ENCODE measurements at places on chromosomes 16 and 17. TPM values are rescaled to one million over a fixed set of nuclear protein-coding genes. Genes with fewer than 3 reads are reported as not detected.
A peak's percentile ranks its signal among the peaks of the same experiment; 100 is the strongest.

DNA sequence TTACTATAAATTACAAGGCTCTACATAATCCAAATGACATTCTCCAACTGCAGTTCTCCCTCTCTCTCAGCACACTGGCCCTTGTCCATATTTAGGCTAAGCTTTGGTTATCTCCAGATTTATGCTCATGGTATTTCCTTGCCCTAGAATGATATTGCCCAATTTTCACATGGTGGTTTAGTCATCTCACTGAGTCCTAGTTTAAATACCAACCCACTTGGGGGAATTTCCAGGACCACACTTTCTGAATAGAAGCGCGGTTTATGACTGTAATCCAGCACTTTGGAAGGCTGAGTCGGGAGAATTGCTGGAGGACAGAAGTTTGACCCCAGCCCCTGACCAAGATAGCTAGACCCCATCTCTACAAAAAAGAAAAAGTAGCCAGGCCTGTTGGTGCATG lies 280.1 kb upstream of the MON1B start:
- DNase-seq = no peak

DNA sequence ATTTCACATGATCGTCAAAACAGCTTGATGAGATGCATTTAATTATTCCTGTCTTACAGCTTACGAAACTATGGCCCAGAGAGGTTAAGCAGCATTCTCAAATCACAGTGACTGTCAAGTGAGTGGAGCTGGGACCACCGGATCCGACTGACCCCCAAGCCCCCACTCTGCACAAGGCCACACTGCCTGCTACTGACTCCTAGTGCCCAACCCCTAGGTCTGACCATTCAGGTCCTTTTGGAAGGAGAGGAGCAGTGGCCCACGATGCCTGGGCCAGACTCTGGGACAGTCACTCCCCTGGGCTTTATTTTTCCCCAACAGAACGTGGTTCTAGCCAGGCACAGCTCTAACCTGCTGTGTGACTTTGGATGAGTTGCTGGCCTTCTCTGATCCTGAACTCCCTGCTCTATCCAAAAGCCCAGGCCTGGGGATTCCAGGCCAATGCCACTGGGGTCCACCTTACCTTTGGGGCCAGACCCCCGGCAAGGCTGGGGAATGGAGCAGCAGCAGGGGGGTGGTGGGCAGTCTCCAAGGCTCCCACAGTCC lies 9.9 kb downstream of the TSPOAP1 start:
- no peak for DNase-seq

- no peak for DNase-seq
These were observed 110.5 kb downstream of the PMP22 start for GRCh38 chr17:15154618-15155017.

GRCh38 chr17:58492238-58493121 lies 4.3 kb upstream of the HSF5 start:
- DNase-seq = no peak

DNA sequence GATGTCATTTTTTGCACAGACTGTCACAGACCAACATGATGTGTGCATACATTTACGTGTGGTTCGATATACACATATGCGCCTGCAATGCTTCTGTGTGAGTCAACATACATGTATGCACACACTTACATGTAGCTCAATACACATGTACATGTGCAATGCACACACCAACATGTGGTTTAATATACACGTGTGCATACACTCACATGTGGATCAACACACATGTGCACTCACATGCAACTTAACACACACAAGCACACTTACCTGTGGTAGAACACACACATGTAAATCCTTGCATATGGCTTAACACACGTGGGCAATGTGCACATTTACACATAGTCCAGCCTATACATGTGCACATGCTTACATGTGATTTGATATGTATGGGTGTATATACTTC lies 97.5 kb downstream of the CYLD start:
- no peak for DNase-seq

DNA sequence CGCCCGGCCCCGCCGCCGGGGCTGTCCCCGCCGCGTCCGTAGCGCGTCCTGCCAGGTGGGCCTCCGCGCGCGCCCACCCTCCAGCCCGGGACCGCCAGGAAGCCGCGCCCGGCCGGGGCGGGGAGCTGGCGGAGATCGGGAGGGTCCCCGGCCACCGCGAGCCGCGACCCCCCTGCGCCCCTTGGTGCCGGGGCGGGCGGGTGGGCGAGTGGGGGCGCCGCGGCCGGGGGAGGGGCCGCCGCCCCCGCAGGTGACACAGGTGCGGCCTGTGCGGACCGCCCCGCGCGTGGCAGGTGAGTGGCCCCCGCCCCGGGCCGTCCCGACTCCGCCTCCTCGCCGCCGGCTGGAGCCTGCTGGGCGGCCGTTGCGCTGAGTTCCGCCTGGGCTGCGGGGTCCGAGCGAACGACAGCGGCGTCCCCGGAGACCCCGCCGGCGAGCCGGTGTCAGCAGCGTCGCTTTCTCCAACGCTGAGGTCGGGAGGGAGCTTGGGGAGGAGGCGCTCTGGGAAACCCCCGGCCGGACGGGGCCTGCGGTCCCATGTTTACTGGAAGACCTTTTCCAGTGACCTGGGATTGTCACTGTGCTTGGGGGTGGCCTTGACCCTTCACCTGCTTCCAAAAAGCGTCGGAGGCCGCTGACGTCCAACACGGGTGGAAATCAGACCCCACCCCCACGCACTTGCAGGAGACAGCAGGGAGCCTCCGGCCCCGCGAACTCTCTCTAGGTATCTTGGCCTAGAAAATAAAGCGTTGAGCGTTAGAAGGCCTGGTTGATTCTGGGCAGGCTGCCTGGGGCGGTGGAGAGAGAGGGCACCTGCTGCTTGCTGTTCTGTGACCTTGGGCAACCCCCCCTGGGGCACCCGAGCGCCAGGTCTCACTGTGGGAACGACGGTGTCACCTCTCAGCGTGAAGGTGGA lies 542 bp downstream of the KLHL36 start:
- peak; percentile 76 for DNase-seq

DNA sequence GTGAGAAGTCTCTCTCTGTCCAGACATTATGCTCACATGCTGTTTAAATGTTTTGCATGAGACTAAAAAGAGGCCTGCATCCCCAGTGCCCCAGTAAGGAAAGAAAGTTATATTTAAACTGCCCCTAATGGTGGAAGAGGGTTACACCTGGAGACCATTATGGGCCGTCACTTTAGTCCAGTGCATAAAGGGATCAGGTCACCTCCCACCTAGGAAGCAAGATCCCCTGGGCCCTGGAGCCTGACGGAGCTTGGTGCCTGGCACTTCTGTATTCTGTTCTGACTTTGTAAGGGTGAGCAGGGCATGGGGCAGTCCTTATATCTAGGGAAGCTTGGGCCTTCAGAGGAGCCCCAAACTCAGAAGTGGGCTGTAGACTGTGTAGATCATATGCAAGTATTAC lies 67.9 kb downstream of the CPPED1 start:
- DNase-seq = no peak

GRCh38 chr16:24717411-24717810 lies 12.0 kb upstream of the TNRC6A start:
- no peak for DNase-seq

The CPHXL gene
- polyA plus RNA-seq = not detected

The SGCA gene
- 96.5 TPM for polyA plus RNA-seq

The RAB26 gene
- polyA plus RNA-seq = 0.28 TPM

Measured in heart left ventricle (tissue), 16 donors.